ENCODE measurements at places on chromosomes 4 and X.

DNA sequence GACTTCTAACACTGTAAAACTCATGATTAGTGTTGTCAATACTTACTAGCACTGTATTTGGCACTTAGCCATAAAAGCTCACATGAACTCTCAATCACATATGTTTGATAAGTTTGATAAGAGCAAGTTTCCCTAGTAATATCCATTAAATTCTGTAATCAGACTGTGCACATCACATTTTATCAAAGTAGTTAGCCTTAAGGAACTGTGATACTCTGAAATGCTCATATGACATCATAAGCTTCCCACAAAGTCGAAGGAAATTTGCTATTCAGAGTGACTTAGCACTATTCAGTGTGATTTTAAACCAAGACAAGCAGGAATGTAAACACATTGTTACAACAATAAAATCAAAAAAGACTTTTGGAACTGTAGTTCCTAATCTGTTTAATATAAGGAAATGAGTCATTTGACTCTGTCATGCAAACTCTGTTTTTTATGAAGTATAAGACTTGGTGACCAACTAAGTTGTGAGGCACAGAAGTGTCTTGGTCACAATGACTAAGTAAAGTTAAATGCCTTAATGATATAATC lies 6.7 kb downstream of the SLC7A11 start:
- DNase-seq: peak; percentile 56

DNA sequence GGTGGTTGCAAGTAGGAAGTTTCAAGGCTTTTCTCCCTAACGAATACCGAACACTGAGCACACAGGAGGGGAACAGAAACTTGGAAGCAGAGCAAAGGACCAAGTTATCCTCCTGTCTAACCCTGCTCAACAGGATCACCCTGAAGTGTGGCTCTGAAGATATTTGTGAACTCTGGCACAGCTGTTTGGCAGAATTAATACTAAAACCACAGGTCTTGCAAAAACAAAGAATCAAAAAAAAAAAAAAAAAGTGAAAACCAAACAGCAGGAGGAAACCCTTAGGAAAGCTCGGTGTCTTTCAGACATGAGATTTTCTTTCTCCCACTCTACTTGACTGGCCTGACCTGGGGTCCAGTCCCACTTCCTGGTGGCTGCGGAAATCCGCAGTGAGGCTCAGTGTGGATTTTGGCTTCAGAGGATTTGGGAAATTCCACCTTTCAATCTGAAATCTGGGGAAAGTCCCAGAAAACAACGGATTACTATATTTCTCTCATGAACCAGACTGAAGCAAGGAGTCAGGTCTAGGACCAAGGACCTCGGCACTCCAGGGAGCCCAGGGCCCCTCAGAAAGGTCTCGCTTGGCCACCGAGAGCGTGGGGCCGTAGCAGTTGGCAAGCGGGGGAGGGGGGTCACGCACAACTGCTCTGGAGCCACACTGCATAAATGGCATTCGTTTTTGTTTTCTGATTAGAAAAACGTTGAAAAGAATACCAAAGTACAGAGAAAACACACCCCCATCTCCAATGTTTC lies 867 bp downstream of the TIFA start:
- DNase-seq: peak; percentile 43

DNA sequence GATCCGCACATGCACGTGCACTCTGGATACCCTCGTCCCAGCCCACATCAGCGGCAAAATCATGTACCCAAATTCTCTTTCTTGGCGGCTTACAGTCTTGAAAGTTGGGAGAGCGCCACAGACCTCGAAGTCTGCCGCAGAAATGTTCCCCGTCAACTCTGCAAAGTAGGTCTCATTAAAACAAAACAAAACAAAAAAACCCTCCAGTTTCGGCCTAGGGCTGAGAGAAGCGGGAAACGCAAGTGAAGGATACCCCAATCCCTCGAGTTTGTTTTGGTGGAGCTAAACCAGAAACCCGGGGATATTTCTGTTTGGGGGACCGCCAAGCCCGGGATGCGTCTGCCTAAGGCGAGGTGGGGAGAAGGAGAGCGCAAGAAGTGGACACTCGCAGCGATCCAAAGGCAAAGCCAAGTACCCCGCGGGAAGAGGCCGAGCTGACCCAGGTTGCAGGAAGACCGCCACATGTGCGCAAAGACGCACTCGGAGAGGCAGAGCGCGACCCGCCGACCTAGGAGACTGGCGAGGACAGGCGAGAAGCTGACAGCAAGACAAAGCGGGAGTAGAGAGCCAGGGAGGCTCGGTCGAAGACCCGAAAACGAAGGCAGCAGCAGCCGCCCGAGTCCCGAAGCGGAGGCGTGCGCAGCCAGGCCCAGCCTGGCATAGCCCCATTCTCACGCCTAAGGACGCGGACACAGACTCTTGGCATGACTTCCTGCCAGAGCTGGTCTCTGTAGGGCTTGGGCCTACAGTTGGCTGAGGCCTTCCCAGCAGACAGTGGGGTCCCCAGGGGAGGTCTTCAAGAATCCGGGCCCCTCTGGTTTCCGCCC lies 49.6 kb upstream of the BCOR start:
- DNase-seq: no peak

DNA sequence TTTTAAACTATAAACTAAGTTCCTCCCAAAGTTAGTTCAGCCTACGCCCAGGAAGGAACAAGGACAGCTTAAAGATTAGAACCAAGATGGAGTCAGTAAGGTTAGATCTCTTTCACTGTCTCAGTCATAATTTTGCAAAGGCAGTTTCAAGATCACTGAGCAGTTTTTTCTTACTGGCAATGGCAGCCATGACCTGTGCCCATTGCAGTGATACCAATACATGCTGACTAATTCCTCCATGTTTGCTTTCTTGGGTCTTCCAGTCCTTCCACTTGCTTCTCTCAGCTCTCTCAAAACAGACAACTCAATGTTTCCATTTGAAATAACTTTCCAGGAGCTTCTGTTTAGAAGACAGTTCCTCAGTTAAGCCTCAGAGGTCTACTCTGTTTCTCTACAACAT lies 79.5 kb downstream of the PCDH18 start:
- no peak for DNase-seq

DNA sequence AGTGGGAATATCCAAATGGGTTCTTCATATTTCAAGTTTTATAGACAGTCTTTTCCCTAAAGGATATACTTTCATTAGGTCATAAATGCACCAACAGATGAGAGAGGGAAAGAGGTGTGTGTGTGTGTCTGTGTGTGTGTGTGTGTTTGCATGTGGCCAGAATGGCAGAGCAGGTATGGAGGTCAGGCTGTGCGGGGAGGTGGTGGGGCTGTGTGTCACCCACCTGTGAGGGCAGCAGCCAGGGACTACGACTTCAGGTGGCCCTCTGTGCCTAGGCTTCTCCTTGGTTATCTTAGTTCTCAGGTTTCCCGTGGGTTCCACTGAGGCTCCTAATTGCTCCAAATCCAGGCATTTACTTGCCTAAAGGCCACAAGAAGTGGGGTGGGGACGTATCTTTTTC lies 14.6 kb downstream of the HAND2 start:
- no peak for DNase-seq

- DNase-seq: peak; percentile 17
These were observed 175.6 kb downstream of the SNCA start for GRCh38 chr4:89661173-89661899.

DNA sequence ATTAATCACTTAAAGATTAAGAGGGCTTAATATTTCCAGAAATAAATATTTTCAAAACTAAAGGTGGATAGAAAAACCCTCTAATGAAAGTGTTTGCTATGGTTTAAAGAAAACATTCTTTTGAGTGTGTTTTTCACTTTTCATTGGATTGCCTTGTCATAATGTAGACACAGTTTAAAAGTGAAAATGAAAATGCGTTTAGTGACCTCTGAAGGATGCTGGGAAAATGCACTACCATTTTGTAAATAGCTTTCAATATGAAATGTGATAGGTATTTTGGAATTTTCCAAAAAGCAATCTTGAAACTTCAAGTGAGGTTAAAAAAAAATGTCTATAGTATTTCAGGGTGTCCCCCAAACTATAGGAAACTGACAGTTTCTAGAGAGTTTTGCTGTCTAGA lies 642.2 kb downstream of the C4orf33 start:
- DNase-seq: no peak

GRCh38 chr4:158870282-158870625 lies 101.4 kb downstream of the FNIP2 start:
- DNase-seq: no peak

GRCh38 chr4:73621357-73621756 lies 1.1 kb upstream of the RASSF6 start:
- DNase-seq: no peak

- no peak for DNase-seq
These were observed 39.5 kb downstream of the NOP14 start for GRCh38 chr4:2923668-2924173.

DNA sequence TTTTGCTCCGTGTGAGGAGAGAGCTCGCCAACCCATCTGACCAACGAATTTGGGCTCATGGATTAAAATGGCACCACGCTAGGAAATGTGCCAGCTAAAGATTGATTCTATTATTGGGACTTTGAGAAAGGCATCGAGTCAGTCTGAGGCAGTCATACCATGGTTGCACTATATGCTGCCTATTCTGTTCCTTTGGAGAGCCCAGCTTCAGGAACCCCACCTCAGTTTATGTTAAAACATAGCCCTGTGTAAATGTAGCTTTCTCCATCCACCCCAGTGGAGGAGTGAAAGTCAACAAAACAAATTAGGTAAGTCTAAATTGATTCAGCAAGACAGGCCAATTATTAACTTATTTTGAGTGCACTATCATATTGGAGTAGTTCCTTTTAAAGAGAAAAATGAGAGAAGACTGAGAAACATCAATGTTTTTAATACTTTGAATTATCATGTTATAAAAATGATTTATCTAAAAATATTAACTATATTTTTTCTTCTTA lies 24.5 kb upstream of the ADH7 start:
- no peak for DNase-seq

- DNase-seq: peak; percentile 70
These were observed 442 bp upstream of the MCUB start for GRCh38 chr4:109559625-109559982.

DNA sequence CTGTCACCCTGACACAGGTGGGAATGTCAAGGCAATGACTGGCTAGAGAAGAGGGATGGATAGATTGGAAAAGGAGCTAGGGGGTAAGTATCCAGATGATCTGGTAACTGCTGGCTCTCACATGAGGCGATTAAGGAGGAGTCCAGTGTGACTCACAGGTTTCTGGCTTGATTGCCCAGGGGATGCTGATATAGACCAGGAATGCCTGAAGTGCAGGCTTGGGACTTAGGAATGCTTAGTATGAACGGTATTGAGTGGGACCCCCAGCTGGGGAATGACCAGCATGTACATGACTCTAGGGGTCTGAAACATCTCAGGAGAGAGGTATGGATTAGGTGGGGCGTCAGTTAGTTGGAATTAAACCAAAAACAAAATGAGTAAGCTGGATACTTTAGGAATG lies 65.8 kb upstream of the PRPS1 start:
- peak; percentile 72 for DNase-seq

GRCh38 chr4:30746735-30747134 lies 26.6 kb downstream of the PCDH7 start:
- DNase-seq: no peak

DNA sequence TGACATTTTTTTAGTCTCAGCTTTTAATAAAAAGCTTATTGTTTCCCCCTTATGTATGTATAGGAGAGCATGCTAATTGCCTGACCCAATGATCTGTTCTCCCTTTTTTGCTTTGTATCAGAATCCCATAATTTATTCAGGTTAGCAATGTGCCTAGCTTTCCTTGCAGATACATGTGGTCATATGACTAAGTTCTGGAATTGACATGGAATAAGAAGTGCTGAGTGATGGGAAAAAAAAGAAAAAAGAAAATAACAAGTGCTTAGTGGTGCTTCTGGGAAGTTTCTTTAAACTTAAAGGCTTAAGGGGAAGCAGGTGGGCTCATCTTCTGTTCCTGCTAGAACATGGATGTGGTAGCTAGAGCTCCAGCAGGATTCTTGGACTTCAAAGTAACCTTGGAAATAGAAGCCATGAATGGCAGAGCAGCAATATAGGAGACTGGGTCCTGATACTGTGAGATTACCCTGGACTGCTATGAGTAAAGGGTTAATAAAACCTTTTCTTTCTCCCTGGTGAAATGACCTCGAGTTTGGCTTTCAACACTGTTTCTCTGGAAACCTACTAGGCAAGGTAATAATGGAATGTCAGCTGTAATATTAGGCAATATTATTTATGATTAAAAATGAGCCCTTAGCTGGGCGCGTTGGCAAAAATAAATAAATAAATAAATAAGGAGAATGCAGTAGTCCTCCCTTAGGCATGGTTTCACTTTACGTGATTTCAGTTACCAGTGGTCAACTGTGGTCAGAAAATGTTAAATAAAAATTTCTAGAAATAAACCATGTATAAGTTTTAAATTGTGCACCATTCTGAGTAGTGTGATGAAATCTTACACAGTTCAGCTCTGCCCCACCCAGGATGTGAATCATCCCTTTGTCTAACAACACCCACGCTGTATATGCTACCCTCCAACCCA lies 16.7 kb upstream of the RBM41 start:
- peak; percentile 13 for DNase-seq

DNA sequence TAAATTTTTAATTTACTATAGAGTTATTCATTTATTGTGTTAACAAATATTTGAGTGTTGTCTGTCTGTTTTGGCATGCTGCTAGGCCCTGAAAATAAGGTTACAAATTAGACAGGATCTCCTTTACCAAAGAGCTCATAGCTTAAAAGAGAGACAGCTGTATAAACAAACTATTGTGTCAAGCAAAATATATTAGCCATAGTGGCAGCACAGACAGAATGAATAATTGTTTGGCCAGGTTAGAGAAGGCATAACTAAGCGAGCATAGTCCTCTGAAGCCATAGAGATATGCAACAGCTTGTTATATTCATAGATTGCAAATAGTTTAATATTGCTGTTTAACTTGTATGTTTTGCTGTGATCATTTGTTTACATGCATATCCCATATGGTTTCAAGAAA lies 66.7 kb upstream of the NDUFC1 start:
- no peak for DNase-seq

GRCh38 chr4:2938906-2939305 lies 24.3 kb downstream of the NOP14 start:
- DNase-seq: no peak

DNA sequence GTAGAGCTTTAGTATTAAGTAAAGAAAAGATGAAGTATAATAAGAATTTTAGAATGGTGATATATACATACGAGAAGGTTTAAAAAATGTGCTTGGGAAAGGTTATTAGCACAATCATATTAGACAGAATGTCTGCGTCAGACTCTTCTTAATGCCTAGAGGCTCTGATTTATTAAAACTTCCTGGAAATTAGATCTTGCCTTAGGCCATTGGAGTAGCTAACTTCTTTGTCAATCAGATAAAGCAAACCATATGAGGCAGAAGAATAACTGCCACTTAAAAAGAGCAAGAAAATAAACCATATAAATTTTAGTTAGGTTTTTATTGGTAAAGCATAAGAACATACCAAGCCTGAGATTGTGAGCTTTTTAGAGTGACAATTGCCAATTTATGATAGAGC lies 309.1 kb downstream of the TLL1 start:
- no peak for DNase-seq
